Stimulated activated CD8-positive, alpha-beta memory T cell treated with anti-CD3 and anti-CD28 coated beads, Interleukin-4, amount 100 ng/mL, for 1 hour (primary cell): ENCODE measurements at places on chromosomes 2 and 18.

GRCh38 chr2:194205568-194206227 is 1451.3 kb upstream of the SLC39A10 start:
- no peak for DNase-seq

DNA sequence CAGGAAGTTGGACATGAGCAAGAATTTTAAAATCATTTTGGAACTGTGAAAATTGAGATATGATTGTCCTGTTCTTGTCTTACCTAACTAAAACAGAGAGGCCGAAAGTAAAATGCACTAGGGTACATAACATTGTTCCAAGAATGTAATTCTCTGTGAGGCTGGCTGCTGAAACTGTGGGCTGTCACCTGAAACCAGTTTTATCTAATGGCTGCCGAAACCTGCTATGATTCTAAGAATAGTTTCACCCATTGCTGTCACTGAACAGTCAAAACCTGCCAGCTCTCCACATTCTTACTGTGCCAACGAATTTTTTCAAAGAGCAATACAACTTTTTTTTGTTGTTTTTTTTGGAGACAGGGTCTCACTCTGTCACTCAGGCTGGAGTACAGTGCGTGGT is 119.3 kb upstream of the ZSWIM2 start:
- DNase-seq, result no peak

- no peak for DNase-seq
Measured at GRCh38 chr18:68679528-68679927, 35.4 kb downstream of the TMX3 start.

GRCh38 chr18:7303316-7304060 is 72.6 kb downstream of the LRRC30 start:
- no peak for DNase-seq

DNA sequence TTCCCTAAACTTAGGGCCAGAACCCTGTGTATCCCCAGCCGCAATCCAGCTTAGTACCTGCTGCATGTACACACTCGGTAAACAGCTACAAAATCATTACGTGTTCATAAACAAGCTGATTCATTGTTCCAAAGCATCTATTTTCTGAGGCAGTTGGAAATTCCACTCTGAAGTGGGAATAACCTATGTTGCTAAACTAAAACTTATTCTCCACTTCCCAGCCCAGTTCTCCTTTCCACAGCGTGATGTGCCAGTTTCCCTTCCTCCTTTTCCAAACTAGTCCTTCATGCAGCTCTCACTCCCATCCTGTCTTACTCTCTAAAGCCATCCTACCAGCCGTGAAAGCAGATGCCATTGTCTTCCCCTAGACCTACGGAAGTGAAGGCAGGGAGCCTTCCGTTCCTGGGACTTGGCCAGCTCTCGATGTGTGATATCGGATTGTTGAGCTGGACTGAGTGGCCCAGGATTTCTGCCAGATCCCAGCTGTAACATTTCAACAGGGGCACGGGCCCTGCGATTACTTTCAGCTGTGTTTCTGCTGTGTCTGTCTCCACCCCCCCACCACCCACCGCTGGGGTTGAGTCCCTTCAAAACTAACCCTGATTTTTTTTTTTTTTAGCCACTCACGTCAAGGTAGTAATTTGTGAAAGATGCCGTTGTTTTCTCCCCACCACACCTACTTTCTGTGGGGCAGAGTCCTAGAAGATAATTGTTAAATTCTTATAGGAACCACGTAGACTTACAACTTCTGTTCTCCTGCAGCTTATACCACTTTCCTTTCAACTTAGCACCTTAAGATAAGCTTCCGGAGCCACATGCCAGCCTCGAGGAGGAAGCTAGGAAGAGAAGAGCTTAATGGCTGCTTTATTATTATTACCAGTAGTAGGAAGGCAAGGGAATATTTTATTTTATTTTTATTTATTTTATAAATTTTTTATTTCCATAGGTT is 100.9 kb downstream of the CRIM1 start:
- no peak for DNase-seq

DNA sequence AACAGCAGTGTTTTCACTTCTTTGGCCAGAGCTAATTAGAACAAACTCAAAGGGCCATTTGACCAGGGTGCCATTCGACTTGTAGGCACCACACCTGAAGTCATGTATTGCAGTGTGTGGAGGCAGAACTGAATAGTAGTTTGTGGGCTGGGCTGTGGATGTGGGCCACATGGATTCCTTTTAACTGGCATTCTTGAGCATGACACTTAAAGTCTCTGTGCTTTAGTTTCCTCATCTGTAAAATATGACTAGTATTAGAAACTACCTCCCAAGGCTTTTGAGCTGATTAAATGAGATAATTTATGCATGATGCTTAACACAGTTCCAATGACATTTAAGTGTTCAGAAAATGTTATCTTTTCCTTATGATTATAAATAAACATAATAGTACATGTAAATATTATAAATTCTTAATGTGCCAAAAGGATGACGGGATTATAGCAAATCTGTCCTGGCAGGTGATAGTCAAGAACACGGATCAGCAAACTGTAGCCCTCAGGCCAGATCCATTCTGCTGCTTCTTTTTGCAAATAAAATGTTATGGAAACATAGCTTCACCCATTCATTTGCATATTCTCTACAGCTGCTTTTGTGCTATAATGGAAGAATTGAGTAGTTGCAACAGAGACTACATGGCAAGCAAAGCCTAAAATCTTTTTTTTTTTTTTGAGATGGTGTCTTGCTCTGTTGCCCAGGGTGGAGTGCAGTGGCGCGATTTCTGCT is 36.3 kb upstream of the CCDC68 start:
- DNase-seq, result no peak

DNA sequence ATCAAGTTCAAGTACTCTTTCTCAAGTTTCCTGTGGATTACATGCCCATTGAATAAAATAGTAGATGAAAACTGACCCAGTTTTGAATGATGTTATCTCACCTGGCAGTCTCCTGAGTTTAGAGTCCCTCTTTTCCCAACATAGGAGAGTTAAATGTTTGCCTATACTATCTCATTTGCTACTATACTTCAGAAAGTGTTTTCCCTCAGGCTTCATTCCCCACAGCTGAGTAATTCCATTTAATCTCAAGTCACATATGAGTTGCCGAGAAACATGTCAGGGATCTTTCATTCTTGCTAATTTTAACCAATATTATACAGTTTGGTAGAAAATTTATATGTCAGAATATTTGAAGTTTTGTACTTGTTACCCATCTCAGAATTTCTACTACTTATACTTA is 150.4 kb upstream of the CDH19 start:
- DNase-seq, result no peak

- no peak for DNase-seq
Measured at GRCh38 chr2:237551071-237551574, 15.3 kb upstream of the PRLH start.

DNA sequence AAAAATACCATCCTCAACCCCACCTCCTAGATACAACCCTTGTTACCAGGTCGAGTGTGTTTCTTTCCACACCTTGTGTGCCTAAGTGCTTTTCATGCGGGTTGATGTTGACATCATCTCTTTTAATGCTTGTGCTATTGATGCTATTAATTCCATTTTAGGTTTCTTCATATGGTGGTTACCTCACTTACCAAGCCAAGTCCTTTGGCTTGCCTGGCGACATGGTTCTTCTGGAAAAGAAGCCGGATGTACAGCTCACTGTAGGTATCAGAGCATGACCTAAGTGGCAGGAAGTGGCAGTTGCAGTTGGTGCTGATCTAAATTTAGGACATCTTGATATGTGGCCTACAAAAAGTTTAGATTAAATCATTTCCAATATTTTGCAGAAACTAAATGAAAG is 149.9 kb upstream of the TTC39C start:
- DNase-seq, result peak; percentile 15

DNA sequence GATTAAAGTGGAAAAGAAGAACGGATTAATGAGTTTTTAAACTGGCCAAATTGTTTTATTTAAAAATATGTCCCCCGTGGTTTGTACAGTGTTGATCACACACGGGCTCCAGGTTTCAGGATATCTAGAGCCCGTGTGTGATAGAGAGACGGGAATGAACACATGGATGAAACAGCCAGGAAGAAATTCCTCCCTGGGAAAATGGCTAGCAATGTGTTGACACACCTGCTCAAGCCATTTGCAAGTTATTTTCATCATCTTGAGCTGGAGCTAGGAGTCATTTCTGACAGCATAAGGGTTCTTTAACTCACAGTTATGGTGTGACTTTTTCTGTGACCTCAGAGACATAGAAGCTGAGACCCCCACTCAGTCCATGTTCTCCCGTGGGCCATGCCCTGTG is 81.6 kb downstream of the LRRFIP1 start:
- DNase-seq, result no peak

DNA sequence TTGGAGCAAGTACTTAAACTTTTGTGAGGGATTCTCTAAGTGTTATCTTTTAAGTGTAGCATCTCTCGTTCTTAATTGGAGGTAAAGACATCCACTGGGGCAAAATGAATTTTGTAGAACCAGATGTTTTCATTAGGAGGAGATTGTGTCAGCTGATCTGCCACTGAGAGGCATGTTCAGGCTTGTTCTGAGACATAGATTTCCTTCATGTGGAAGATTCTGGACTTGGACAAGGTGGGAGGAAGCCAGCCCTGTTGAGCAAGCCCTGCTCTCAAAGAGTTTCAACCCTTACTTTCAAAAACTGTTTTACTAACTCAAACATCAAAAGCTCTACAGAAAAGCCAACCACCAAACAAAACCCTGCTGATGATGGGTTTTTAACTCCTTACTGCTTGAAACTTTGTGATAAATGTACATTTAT is 6.5 kb downstream of the MAP4K4 start:
- DNase-seq, result no peak

- no peak for DNase-seq
Measured at GRCh38 chr2:21818212-21818795, 694.5 kb downstream of the TDRD15 start.

DNA sequence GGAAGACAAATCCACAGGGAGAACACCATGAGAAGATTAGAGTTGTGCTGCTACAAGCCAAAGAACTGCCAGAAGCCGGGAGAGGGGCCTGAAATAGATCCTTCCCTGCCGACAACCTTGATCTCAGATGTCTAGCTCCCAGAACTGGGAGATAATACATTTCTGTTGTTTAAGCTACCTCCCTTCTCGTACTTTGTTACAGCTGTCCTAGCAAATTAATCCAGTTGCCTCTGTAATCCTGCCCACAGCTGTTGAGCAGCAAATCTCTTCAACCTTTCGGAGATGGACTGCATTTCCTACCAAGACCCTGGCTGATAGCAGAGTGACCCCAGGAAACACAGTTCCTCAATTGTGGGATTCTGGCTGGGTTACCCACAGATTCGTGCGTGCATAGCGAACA is 2.6 kb upstream of the TBC1D8 start:
- DNase-seq, result no peak

- DNase-seq, result no peak
Measured at GRCh38 chr2:137525641-137526190, 438.6 kb upstream of the HNMT start.

- DNase-seq, result no peak
Measured at GRCh38 chr2:197433780-197434438, 919 bp downstream of the SF3B1 start.

- no peak for DNase-seq
Measured at GRCh38 chr2:212299943-212300342, 238.7 kb downstream of the ERBB4 start.

- no peak for DNase-seq
Measured at GRCh38 chr2:233243348-233243747, 8.1 kb upstream of the ATG16L1 start.

GRCh38 chr2:71546275-71546638 is 92.9 kb downstream of the DYSF start:
- no peak for DNase-seq

GRCh38 chr2:177679611-177680605 is 287.3 kb downstream of the AGPS start:
- no peak for DNase-seq

- DNase-seq, result no peak
Measured at GRCh38 chr2:231781798-231782726, 980 bp upstream of the PDE6D start.

GRCh38 chr2:138475277-138475776 is 26.2 kb upstream of the SPOPL start:
- no peak for DNase-seq

DNA sequence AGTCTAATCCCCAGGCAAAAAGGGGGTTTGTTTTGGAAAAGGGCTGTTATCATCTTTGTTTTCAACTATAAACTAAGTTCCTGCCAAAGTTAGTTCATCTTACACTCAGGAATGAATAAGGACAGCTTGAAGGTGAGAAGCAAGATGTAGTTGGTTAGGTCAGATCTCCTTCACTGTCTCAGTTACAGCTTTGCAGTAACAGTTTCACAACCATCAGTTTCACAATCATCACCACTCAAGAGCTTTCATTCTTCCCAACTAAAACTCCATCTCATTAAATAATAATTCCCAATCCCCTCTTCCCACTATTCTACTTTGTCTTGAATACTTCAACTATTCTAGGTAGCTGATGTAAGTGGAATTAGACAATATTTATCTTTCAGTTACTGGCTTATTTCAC is 200.9 kb downstream of the NYAP2 start:
- no peak for DNase-seq

GRCh38 chr2:48209214-48209885 is 303.1 kb upstream of the FBXO11 start:
- no peak for DNase-seq

DNA sequence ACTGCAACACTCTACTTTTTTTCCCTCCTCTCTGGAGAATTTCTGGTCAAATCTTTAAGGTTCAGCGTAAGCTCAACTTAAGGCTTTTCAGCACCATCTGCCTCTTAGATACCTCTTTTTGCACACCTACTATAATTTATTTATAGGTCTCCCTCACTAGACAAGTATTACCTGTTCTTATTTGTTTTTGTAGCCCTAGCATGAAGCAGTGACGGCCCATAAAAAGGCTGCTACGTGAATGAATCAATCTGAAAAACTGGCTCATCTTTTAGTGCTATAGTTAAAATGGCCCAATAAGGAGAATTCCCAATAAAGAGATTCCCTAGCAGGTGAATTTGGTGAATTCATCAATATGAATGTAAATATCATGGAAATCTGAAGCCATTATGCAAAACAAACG is 6.5 kb downstream of the RNF149 start:
- DNase-seq, result no peak

- no peak for DNase-seq
Measured at GRCh38 chr2:69013840-69014821, 1.2 kb downstream of the ANTXR1 start.

DNA sequence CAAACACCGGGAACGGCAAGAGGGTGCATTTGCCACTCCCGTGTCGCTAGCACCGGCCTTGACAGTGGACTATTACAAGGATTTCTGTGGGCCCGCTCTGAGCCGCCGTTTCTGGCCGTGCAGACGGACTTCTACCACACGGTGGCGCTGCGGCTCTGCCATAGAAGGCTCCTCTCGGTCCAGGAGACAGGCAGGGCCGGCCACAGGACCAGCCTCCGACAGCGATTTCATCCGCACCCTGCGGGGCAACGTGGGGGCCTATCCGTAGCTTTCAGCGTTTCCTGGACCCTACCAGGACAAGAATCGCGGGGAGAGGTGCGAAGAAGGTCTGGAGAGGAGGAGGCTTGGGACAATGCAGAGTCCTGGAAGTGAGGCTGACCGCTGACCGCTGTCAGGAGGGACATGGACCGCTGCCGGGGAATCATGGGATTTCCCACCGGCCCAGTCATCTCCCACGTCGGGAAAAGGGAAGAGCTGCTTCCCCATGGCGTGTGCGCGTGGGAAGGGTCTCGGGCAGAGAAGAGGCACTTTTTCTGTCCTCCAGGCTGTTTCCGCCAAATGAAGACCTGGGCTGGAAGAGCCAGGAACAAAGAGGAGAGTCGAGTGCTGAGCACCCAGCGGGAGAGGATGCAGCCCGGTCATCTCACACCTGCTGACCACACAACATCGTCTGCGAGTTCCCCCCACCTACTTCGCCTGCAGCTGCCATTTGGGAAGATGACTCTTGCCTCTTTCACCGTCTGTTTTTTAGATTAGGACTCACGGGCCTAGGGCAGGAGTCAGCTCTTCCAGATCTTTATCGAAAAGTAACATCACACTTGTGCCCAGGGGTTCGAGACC is 35.5 kb upstream of the HAAO start:
- DNase-seq, result peak; percentile 60
